Endodermal cell (in vitro differentiated cells): ENCODE measurements at places on chromosomes 3 and 15. TPM values are rescaled to one million over a fixed set of nuclear protein-coding genes. Genes with fewer than 3 reads are reported as not detected.

Gene GOLGA6A
- 0.25 and 0.75 TPM in 2 replicates for total RNA-seq

Gene ST8SIA2
- 3.8 to 8.1 TPM (median 6.9 TPM) in 3 replicates for total RNA-seq

Gene EPHB1
- 0.87 to 2.9 TPM (median 2.9 TPM) in 3 replicates for total RNA-seq

DNA sequence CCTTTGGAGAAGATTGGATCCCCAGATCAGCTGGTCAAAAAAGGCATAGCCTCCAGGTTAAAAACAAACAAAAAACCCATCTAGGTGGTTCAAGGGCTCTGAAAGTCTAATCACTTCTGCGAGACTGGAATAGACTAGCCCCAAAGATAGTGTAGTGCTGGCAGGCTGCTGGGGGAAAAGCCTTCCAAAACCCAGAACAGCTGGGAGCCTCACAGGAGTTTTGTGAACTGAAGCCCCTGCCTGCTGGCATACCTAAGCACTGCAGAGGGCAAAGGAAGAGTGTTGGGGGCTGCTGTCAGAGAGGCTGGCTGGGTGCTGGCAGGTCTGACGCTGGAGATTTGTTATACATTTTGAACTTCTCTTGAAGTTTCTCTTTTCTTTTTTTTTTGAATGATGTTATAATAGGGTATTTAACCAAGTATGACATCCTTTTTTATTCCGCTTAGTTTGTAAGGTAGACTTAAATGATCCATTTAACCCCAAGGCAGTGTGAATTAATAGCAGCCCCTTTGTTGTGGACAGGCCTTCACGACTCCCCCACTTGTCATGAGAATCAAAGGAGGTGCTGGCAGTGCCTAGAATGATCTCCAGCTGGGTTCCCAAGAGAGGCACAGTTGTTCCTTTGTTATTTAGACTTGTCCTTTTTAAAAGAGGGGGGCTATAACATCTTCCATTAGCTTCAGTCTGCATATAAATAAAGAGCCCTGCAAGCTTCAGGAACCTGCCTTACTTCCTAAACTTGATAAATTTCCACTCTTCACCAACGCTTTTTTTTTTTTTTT lies 53.9 kb downstream of the CRTC3 start:
- DNase-seq = peak; percentile 74

- DNase-seq = peak; percentile 78
Observed at GRCh38 chr3:18076301-18076700, 333.9 kb upstream of the TBC1D5 start.

- peak; percentile 93 for DNase-seq
Observed at GRCh38 chr3:65953301-65953812, 85.4 kb downstream of the MAGI1 start.

DNA sequence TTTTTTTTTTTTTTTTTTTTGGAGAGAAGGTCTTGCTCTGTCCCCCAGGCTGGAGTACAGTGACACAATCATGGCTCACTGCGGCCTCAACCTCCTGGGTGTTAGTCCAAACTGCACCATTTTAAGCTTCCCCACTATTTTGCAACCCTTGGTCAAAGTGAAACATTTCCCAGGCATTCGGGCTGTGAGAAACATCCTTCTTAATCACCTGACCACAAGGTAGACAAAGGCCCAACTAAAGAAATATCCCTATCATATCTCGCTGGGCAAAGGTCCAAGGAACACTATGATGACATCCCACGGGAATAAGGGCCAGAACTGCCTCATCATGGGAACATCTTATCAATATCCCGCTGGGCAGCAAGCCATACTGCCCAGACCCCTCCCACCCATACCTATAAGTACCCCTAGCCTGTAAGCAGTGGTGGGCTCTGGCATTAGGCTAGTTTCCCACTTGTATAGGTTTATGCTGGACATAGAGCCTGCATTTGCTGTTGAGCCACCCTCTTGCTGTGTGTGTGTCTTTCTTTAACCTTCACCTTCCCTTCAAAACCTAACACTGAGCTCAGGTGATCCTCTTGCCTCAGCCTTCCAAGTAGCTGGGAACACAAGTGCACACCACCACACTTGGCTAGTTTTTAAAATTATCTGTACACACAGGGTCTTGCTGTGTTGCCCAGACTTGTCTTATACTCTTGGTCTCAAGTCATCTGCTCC lies 95.2 kb downstream of the SEMA5B start:
- no peak for DNase-seq

DNA sequence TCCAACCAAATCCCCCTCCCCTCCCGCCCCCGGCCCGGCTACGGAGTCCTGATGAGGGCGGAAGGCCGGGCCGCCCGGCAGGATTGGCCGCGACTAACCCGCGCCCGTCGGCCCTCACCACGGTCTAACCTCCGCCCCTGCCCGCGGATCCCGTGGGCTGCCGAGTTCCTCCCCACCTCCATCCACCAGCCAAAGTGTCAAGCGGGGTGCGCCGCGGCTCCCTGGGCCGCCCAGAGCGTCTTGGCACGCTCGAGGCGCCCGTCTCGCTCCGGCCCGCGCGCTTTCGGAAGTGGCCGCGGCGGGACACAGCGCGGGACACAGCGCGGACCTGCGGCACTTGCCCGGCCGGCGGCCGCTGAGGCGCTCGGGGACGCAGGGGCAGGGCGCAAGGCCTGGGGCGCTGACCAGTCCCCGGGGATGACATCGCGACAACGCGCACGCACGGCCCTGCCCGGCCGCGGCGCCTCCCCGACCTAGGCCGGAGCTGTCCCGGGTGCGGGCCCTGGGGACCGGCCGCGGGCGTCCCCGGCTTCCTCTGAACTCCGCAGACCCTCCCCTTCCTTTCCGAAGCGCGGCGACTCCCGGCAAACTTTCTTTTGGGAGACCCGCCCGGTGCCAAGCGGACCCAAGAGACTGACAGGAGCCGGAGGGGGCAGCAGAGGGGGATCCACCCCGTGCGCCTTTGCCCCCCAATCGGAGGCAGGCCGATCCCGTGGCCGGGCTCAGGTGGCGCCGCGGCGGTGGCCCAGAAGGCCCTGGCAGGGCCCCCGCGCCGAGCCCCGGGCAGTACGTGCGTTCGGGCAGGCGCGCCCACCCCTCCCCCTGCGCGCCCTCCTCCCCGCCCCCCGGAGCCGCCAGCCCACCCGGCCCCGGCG lies 112.8 kb upstream of the ICE2 start:
- peak; percentile 87 for DNase-seq

DNA sequence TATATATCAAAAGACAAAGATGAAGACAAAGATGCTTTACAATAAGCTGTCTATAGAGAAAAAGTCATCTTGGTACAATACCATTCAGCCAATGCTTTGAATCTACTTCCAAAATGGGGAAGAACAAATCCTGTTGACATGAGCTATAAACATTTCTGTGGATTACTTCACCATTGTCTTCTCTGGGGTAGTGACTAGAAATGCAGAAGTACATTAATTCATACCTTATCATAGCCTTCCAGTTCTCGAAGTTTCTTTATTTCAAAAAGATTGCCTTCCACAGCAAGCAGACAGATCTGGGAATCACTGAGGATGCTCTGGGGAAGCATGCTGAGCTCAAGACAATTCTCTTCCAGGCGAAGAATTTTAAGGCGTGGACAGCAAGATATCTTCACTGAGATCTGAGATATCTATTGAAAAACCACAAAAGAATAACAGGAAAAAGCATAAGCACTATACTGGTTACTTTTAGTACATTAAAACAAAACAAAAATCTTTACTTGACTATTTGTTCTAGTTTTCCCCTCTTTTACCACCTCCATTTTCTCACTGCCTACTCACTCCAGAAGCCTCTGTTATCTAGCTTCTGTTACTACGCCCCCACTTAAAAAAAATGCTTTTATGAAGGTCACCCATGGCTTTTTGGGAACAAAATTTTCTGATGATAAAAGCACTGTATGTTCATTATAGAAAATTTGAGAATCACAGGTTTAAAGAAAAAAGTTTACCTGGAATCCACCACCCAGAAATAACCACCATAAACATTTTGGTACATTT lies 3.6 kb downstream of the LRRC57 start:
- no peak for DNase-seq

DNA sequence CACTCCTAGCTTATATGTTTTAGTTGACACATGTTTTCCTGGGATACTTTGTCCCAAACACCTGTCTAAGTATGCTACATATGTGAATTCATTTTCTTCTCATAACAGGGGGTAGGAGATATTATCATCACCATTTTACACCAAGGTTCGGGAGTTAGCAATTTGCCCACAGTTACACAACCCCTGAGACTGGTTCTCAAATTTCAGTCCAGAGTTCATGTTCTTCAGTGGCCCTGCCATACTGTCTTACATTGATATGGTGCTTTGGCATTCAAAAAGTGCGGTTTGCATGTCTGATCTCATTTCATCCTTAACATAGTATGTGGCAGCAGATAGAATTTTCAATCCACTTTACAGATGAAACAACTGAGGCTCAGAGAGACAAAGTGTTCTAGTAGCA lies 38.4 kb downstream of the ROBO2 start:
- DNase-seq = no peak

DNA sequence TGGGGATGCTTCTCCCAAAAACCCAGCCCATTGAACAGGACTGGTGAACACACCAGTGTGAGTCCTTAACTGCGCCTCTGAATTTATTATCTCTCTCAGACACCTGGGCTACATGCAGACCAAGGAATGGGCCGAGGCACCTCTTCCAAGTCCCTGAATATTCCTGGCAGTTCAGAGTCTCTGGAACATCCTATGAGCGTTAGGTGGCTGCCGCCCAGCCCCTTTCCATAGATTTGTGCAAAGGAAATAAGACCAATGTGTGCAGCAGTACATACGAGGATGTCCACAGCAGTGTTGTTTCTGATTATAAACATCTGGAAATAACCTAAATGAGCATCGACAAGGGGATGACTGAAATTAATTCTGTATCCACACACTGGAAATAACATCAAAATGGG lies 104.9 kb upstream of the RPL32 start:
- DNase-seq = no peak

- no peak for DNase-seq
Observed at GRCh38 chr3:39286771-39287170, 6.9 kb upstream of the CX3CR1 start.

- DNase-seq = no peak
Observed at GRCh38 chr3:36814066-36814717, 49.8 kb upstream of the DCLK3 start.

- DNase-seq = no peak
Observed at GRCh38 chr3:81244231-81244630, 517.2 kb downstream of the GBE1 start.

DNA sequence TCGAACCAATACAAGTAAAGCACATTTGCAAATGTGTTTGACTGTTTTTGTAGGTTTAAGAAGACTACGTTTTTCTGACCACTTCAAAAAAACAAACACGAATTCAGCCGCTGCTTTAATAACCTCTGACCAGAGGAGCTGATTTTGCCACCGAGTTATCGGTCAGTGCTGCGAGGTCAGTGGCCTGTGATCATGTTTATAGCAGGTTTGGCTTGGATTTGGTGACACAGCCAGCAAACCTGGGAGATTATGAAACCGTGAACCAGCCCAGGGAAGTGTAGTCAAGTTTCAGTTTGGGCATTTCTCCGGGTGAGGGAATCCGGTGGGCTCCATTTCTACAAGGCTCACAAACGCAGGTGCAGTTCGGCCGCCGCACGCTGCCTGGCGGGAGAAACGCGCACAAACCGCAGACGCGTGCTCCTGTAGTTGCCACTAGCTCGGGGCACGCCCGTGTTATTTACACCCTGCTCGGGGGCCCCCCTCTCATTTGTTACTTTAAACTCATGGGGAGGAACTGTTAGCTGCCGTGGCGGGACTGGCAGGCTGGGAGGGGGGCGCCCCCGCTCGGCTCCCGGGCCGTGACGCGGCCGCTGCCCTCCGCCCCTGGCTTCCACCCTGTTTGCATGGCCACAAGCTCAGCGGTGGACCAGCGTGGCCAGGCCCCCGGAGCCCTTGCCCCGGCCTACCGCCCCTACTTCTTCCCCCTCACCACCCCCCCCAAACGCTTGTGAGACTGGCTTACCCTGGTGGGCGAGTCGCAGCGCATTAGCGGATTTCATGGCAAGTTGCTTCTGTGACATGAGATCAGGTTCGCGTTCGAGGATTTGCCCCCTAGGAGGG lies 13.6 kb upstream of the ONECUT1 start:
- peak; percentile 72 for DNase-seq

DNA sequence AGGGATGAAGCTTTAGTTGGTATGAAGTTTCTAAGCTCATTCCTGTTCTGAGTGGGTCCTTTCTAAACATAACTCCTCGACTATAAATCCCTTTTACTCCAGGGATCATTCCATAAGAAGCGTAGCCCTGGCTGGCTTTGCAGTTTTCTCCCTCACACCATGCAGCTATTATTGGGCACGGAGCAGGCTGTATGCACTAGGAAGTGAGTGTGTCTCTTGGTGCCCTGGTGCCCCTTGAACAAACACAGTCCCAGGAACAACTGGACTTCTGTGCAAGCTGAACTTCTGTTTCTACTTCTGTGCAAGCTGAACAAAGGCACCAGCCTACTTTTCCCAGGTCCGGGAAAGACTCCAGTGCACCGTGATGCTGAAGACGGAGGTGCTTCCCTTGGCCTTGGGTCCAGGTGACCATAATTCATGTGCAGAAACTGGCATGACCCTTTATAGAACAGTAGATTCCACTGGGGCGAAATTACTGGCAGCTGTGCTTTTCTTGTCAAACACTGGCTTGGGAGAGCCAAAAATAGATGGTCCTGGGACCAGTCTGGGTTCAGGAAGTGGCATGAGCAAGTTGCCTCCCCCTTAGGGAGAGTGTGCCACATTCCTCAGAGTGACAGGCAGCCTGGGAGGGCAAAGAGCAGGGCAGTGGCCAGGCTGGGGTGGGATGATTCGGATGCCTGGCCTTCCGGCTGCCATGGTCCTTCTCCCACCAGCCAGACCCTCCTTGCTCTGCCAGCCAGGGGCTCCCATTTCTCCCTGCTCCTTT lies 127.2 kb downstream of the SLCO3A1 start:
- DNase-seq = no peak

GRCh38 chr3:101184111-101184510 lies 136.3 kb downstream of the IMPG2 start:
- DNase-seq = no peak

DNA sequence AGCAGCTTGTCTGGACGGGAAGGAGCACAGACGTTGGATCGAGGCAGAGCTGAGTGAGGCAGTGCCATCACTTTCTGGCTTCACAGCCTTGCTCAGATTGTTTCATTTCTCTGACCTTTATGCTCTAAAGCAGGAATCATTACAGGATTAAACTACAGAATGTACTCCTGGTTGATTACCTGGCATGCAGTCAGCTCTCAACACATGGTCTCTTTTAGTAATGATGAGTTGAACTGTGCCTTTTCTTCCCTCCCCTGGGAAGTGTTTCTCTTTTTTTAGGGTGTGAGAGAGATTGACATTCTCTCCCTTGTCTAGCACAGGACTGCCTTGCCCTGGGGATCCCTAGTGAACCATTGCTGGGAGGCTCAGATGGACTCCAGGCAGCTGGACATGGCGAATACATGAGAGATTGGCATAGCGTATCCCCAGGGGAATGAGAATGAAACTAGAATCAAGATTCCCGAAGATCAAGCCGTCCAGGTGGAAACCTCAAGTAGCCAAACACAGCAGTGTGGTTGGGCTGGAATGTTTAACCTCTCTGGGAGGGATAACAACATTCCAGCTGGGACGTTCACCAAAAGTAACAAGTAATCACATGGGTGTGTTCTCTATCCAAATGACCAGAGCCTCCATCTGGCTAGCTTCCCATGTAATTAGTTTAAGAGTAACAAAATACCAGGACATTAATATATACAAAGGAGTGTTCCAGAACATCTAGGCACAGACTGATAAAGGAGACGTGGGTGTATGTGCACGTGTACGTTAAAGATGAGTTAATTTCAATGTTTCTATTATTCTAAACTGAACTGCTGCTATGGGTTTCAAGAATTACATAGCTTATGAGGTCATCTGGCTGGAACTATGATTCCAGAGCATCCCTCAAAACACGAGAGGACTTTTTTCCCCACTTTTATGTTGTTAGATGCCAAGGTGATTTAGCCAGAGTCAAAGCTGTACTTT lies 118.6 kb upstream of the NR2E3 start:
- DNase-seq = peak; percentile 32

GRCh38 chr15:39819533-39819932 lies 36.9 kb upstream of the FSIP1 start:
- DNase-seq = no peak
